ENCODE measurements at places on chromosomes 12 and 14.

DNA sequence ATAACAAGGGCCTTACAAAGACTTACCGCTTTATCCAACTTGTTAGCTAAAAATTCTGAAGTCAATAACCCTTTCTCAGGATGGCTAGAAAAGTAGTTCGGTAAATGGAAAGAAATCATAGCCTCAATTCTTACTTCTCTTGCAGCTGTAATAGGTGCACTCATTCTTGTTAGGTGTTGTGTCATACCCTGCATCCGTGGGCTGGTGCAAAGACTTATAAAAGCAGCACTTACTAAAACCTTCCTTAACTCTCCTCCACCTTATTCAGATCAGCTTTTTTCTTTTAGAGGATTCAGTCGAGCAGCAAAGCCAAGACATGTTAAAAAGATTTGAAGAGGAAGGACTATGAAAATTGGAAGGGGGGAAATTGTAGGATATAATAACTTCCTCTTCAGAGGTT lies 238.2 kb upstream of the DIO3 start:
- no peak for DNase-seq

DNA sequence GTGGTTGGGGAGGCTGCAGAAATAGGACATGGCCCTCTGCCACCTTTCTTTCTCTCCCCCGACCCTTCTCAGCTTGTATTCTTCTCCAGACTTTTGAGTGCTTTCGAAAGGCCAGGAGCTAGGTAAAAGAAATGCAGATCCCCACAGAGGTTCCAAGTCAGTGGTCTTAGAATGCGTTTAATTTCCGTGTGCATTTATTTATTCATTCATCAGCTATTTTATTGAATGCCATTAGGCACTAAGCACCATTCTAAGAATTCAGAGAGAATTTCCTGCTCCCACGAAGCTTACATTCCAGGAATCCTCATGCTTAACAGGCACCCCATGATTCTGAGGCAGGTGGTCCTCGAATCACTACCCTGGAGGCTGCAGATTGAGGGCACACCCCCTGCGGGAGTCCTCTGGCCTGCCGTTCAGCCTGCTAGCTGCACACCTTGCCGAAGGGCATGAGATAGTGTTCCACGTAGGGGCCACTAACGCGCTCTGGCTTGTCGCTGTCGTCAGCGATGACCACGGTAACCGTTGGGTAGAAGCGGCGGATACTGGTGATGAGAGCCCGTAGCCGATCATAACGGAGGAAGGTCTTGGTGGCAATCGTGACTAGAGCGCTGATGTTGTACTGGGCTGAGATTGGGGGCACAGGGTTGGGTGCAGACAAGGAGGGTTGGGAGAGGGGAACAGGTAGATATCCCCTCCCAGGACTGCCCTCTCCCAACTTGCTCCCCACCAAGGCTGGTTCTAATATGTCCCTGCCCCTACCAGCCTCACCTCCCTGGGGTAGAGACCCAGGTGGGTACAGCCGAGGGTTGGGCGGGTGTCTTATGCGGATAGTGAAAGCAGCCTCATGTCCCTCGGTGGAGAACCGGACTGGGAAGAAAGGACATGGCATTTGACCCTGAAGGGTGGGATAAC lies 4.5 kb downstream of the B4GALNT1 start:
- DNase-seq: no peak

DNA sequence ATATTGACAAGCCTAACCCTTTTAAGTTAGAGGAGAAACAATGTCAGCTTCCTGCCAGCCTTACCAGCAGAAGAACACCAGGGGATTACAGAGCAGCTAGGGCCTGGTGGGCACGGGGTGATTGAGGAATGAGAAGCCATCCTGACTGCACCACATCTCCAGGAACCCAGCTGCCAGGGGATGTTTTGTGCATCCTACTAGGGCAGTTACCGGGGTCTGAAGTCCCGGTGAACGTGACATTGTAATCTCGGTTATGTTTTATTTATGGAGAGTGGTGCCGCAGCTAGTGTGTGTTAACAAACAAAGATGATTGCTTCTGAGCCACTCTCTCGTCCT lies 115.9 kb downstream of the BCL11B start:
- DNase-seq: no peak

GRCh38 chr12:112294793-112295192 lies 87.4 kb downstream of the HECTD4 start:
- DNase-seq: no peak

DNA sequence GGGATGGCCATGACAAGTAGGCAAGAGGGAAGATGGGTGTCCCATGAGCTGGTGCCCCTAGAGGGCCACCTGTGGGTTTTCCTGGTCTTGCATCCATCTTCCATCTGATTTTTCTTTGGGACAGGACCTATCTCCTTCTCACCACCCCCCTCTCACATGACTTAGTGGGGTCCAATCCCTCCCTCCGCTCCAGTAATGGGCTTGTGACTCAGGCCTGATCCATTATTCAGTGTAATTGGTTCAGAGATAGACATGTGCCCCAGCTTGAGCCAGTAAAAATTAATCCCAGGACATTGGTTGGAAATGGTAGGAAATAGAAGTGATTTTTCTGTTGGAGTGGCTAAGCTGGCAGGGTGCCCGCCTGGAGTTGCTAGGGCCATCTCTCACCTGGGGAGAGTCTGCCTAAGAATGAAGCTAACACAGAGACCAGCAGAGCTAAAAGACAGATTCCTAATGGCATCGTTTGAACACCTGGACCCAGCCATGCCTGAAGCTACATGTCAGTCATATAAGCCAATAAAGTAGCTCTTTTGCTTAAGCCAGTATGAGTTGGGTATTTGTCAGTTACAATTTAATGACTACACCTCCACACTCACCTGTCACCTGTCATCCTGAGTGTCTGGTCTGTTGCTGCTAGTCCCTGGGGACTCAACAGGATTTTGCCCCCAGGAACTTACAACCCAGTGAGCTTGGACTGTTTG lies 14.7 kb downstream of the RASAL1 start:
- DNase-seq: no peak

- no peak for DNase-seq
These were observed 3.5 kb downstream of the RIN3 start for GRCh38 chr14:92516966-92517506.

GRCh38 chr14:24139272-24139934 lies 2.0 kb downstream of the EMC9 start:
- no peak for DNase-seq

- DNase-seq: no peak
These were observed 14.3 kb downstream of the MCRS1 start for GRCh38 chr12:49553512-49554088.
